ENCODE measurements at places on chromosomes 3 and 15.

- no peak for DNase-seq
Measured at GRCh38 chr3:11953350-11953749, 50.8 kb upstream of the SYN2 start.

DNA sequence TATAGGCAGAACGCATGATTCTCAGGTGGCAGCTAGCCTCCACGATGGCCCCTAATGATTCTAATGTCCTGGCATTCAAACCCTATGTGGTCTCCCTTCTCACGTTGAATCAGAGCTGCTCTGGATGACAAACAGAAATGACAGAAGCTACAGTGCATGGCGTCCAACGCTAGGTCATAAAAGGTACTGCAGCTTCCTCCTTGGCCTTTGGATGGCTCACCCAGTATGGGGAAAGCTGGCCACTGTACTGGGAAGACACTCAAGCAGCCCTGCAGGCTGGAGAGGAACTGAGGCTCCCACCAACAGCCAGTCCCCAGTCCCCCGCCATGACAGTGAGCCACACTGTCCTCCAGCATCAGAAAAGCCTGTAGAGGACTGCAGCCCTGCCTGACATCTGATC, 286.3 kb downstream of the FAM43A start:
- DNase-seq: no peak

GRCh38 chr15:77578641-77579372, 53.9 kb downstream of the LINGO1 start:
- DNase-seq: no peak

GRCh38 chr3:70281663-70282062, 30.8 kb downstream of the MDFIC2 start:
- no peak for DNase-seq

- DNase-seq: no peak
Measured at GRCh38 chr15:96011136-96011535, 319.4 kb upstream of the NR2F2 start.

- DNase-seq: no peak
Measured at GRCh38 chr3:54878145-54878544, 49.7 kb downstream of the LRTM1 start.

DNA sequence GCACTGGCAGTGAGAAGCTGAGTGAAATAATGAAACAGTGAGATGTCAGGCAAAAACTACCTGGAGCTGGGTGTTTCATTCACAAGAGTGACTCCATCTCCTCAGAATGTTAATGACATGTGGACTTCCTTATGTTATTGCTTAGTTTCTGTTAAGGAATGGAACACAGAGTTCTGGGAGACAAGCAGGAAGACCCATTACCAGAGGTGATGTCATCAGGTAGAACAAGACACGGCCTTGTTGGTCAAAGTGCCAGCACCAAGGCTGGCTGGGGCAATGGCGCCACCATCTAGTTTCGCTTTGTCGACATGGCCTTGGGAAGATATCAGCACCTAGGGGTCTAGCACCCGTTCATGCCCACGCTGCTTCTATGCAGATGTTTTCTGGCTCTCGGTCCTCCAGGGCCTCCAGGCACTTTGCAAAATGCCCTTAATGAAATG, 252.2 kb downstream of the FAM43A start:
- no peak for DNase-seq

DNA sequence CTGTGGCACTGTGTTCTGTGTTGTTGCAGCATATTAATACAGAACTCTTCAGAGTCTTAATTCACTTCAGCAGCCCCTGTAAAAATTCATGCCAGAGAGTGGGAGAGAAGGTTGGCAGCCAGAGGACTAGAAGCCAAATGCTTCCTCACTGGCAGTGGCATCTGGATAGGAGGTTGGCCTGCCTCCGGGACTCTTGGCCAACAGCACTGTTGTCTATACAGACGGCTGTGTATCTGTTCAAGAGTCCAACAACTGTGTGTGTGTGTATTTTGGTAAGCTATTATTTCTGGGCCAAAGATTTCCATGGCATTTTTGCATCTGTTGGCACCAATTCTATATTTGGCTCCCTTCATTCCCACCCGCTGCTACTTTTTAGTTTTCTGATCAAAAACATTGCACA, 156.0 kb upstream of the SOX2 start:
- peak; percentile 67 for DNase-seq
